Activated naive CD4-positive, alpha-beta T cell (primary cell): ENCODE measurements at places on chromosomes 2 and 18.

- DNase-seq, result no peak
These were observed 1552.9 kb upstream of the SLC39A10 start for GRCh38 chr2:194103941-194104659.

- no peak for DNase-seq
These were observed 188.2 kb downstream of the LTBP1 start for GRCh38 chr2:33134791-33135560.

- no peak for DNase-seq
These were observed 130.0 kb downstream of the CAPN13 start for GRCh38 chr2:30677231-30677630.

DNA sequence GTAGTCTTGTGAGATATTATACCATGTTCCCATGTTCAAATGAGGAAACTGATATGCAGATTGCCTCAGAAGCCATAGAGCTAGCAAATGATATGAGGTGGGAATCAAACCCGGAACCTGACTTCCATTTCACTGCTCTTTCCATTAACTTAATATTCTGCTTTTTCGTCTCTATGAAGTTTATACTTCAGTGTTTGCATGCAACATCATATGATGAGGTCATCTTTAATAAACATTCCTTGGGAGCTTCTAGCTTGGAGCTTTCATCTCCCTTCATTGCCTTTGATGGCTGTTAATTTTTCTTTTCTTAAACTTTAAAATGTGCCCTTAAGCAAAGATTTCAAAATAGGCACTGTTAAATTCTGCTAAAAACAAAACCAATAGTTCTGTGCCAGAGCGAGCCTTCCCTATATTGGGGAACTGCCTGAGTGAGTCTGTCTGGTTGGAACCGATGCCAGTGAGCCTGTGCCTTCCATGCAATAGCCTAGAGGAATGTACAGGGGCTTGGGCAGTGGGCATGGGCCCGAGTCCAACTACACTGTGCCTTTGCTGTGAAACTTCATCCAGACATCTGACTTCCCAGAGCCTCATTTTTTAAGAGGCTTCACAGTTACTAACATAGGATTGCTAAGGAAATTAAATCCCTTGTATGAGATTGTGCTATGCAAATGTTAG lies 91.1 kb upstream of the TMEM200C start:
- DNase-seq, result no peak

GRCh38 chr18:13660510-13660909 lies 65.8 kb downstream of the FAM210A start:
- DNase-seq, result no peak
